ENCODE measurements at places on chromosomes 3 and 15.

DNA sequence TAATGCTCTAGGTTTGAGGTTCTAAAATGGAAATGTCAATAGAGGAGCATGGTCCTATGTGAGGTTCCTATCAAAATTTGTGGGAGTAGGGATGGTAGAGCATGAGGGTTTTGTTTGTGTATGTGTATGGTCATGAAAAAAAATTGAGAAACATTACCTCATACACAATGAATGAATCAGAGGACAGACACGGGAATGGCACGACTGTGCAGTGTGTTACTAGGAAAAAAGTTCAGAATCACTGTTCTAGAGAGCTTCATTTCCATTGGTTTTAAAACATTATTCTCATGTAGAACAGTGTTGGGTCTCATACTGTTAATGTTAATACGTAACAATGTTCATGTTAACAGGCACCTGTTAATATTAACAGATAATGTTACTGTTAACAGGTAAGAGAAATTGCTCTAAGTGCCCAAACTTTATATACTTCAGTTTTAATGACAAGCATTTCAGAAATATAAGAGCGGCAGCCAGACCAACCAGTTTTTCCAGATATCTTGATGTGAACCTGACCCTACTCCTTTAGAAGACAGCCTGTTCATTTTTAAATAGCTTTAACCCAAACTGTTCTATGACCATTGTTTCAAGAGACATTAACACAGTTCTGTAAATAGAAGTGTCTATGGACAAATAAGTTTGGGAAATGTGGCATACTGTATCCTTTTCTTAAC is 48.0 kb downstream of the SLC15A2 start:
- no peak for DNase-seq

GRCh38 chr3:6251612-6252400 is 609.1 kb upstream of the GRM7 start:
- DNase-seq: no peak

DNA sequence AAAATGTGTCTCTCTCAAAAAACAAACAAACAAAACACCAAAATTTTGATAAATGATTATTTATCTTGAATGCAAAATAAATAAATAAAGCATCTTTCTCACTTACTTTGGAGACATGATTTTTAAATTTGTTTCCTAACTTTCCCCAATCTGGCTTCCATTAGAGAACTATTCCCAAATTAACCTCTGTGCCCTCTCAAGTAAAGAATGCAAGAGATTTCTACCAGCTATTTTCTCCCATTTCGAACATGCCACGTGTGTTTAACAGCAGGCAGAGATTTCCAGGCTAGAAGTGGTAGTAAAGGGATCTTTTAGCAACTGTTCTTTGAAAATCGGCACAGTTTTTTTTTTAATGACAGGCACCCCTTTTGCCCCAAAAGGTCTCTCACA is 269.1 kb downstream of the SHQ1 start:
- DNase-seq: no peak

GRCh38 chr15:93486407-93487117 is 397.6 kb upstream of the RGMA start:
- no peak for DNase-seq

DNA sequence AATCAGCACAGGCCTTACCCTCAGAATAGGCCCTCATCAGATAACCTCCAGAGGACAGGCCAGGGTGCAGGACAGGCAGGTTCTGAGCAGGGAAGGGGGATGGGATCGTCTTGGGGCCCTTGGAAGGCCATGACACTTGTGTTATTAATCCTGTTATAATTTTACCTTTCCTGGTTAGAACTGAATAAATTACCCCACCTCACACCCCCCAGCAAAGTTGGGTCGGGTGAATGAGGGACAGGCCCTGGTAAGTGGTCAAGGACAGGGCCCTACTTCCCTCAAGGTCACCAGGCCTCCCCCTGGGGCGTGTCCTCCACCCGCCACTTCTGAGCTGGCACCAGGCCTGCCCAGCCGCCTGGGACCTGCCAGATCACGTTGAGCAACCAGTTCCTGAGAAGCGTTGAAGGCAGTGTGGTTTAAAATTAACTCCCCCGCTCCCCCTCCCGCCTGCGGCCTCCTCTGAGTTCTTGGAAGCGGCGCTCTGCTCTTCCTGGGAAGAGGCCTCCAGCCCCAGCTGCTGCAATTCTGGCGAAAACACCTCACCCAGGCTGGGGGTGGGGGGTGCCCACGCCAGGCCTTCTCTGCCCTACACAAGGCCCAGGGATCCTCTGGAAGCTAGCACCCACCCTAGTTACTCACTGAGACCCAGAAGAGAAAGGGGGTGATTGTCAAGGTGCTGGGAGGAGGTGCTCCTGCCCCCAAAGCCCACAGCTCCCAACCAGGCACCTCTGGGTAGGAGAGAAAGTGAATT is 10.6 kb downstream of the CISH start:
- DNase-seq: no peak

GRCh38 chr3:51982352-51982837 is 940 bp upstream of the ACY1 start:
- no peak for DNase-seq

GRCh38 chr15:80099241-80099640 is 39.8 kb downstream of the ZFAND6 start:
- DNase-seq: no peak

- DNase-seq: no peak
Measured at GRCh38 chr15:90020021-90020735, 19.1 kb downstream of the ZNF710 start.

- peak; percentile 14 for DNase-seq
Measured at GRCh38 chr3:117278424-117279190, 569.0 kb downstream of the TUSC7 start.

DNA sequence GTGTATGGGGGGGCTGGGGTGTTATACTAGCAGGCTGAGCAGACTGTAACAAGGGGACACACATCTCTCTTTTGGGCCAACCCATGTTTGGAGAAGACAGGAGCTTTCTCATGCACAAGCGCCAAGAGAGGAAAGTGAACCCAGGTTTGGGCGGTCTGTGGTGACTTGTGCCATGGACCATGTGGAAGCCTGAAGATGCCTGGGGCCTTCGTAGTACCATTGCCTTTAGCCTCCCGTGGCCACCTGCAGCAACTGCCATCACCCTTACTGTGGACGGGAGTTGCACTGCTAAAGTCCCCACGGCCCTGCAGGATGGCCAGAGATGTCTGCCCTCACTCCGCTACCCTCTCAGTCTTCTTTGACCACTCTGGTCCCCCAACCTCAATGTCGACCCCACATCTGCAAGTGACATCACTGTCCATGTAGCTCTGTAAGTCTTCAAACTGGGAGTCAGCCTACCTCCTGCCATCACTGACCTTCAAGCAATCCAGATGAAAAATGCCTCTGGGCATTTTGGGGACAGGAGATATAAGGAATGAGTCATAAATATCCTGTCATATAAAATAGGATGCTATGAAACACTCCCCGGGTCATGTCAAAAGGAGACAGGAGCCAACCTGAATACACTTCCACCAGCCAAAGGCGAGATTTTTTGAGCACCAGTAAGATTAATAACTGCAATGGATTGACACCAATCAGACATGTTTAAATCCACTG is 74.7 kb upstream of the C15orf39 start:
- DNase-seq: no peak

GRCh38 chr3:37667335-37667734 is 194.3 kb upstream of the CTDSPL start:
- no peak for DNase-seq

DNA sequence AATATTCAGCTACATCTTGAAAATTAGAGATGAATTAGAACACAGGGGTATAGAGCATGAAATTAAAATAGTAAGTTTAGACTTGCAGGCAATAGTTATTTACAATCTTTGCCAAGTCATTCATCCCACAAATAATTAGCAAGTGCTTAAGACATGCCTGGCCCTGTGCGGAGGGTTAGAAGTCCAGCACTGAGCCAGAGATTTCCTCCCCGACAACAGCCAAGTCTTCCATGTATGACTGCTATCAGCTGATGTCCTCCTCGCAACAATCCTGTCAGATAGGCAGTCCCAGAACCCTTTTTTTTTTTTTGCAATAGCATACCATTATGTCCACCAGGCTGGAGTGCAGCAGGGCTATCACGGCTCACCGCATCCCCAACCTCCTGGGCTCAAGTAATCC is 14.6 kb downstream of the SIN3A start:
- no peak for DNase-seq

- DNase-seq: no peak
Measured at GRCh38 chr15:62748196-62748595, 294.4 kb upstream of the TPM1 start.

DNA sequence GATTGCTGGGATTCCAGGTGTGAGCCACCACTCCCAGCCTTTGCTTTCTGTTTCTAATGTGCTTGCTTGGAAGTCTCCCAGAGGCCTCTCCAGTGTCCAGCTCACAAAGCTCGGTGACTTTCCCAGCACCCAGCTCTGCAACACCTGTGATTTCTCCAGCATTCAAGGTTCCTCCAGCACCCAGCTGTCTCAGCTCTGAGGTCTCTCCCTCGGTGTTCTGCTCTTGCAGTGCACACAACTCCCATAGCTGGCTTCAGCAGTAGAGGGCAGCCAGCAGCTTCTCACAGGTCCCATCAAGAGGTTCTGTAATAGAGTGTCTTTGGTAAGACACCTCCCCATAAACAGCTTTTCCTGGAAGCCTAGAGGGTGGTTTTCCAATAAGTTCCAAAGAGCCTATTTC is 75.1 kb downstream of the GRM7 start:
- DNase-seq: no peak

DNA sequence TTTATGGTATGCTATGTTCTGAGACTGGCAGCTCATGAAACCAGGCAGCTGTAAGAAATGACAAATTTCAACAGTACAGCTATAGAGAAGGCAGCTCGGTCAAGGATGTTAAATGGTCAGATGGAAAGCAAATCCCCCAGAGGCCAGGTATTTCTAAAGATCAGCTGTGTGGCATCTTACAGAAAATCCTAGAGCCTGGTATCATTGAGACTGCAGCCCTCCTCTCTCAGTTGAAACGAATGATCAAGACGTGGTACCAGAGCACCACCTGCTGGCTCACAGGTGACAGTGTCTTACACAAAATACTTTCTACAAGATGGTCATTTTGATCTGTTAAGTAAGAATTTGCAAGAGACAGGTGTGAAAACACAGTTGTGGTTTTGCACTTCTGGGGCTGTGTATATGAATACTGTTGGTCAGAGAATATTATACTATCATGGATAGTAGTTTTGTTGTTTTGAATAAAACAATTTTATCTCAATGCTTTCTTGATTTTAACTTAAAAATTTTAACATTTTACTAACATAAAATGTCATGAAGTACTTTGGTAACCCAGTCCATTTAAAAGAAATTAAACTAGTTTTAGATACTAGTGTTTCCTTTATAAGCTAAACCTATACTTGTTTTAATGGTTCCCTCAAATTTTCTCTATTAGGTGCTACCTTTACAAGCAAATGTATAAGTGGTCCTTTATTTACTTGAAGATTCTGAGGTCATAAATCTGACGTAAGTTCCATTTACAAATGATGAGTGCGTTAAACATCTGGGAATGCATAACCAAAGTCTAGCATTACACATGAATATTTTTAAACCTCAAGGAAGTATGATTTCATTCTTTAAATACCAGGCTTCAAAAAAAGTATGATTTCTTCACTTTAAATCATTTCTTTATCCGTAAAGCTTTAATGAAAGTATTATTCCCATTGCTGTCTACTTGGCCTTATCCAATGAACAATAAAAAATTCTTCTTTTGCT is 121.8 kb downstream of the PDZRN3 start:
- peak; percentile 43 for DNase-seq

DNA sequence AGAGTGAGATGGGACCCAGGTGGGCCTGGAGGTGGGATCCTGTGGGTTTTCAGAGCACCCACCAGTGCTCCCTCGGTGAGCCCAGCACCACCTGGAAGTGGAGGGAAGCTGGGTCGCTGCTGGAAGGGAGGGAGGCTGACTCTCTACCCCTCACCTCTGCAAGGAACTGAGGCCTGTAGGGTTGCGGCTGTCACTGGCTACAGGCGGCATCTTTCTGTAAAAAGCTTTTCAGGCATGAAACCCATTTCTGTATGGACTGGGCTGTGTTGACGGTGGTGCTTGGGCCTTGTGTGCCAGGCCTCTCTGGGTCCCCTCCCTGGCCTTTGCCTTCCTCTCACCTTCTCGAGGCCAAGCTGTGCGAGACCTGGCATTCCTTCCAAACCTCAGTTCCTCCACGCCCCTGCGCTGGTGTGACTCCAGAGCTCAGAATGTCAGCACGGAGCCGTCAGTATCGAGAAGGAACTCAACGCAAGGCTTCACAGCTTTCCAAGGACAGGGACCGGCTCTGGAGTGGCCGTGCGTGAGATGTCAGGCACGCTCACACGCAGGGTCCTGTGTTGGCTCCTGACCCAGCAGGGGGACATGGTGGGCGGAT is 16.6 kb downstream of the ABTB1 start:
- DNase-seq: no peak

- no peak for DNase-seq
Measured at GRCh38 chr3:169475576-169475975, 187.9 kb downstream of the MECOM start.

DNA sequence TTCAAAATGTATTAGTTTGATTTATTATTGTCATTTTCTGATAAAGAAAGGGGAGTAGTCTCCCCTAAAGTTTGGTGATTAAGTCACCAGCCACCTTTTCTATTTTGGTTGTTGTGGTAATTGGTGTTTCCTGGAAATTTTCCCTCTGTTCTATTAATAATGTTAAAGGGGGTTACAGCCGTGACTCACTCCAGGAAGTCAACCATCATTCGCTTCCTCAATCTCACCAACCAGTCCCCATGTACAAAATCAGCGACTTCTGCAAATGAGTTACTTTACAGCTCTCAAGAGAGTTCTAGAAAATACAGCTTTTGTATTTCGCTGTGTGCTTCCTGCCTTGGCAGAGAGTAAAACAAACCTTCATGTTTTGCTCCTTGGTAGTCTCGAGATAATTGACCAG is 285.1 kb downstream of the LPP start:
- no peak for DNase-seq

DNA sequence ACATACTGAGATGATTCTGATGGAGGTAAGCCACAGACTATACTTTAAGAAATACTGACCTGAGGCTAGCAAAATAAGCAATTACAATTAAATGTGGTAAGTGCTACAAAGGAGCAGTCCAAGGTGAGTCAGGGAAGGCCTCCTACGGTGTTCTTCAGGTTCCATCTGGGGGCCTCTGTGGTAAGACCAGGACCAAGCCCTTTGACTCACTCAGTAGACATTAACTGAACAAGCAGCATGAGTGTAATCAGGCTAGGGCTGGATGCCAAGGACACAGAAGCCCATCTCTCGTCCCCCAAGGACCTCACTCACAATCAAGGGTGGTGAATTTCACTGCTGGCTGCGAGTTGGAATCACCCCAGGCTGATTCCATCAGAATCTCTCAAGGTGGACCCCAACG is 37.3 kb downstream of the DZIP1L start:
- peak; percentile 68 for DNase-seq

GRCh38 chr3:195542698-195543499 is at the start of gene PPP1R2:
PPP1R2 (minus strand) TSS chr3:195543325; CDS start chr3:195543025, 300 bp downstream.
- DNase-seq: no peak

GRCh38 chr3:30538791-30539190 is 67.6 kb upstream of the TGFBR2 start:
- DNase-seq: peak; percentile 31

- DNase-seq: no peak
Measured at GRCh38 chr15:89143503-89144162, 55.4 kb downstream of the ABHD2 start.

GRCh38 chr15:85667491-85668424 is 127.0 kb downstream of the KLHL25 start:
- DNase-seq: peak; percentile 83

Data from epithelial cell of prostate (primary cell).